Stimulated activated CD4-positive, alpha-beta T cell treated with anti-CD3 and anti-CD28 coated beads, Interleukin-1b, Interleukin-23, amount 100 ng/mL, for 24 hours (primary cell): ENCODE measurements at places on chromosomes 6 and 20.

DNA sequence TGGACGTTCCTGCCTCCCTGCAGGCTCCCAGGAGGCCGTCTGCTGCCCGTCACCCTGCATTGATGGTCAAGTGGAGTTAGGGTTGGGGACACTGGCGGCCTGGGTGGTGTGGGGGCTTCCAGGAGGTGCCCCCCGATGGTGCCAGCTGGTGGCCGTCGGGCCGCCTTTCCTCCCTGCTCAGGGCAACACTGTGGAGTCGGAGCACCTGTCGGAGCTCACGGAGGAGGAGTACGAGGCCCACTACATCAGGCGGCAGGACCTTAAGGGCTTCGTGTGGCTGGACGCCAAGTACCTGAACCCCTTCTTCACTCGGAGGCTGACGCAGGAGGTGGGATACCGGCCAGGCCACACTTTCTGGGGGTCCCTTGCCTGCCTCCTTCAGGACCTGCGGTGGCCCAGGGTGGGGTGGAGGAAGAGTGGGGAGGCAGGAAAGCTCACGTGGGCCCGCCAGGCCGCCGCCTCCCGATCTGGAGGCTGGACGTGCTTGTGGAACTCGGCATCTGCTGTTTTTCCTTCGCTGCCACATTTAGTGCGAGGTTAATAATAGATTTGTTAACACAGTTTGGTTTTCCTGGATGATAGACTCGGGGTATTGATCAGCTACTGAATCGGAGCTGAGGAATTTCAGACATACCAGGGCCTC is 28.6 kb downstream of the SPATA2 start:
- DNase-seq, result no peak

DNA sequence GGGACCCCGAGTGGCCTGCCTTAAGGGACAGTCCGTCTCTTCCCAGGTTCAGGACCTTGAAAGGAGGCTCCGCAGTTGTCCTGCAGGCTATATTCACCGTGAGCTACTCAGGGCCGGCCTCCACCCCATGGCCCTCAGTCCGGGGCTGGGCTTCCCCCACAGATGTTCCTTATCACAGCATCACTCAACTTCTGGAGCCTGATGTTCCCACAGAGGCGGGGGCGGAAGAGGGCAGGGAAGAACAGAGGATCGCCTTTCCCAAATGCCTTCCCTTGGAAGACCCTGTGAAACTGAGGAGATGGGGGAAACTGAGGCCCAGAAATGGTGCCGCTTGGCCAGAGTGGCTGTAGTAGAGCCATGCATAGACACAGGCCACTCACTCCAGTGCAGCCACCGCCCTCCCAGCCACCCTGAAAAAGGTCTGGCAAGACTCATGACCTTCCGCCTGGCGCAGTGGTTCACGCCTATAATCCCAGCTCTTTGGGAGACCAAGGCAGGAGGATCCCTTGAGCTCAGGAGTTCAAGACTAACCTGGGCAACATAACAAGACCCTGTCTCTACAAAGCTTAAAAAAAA is 4.3 kb upstream of the COX4I2 start:
- DNase-seq, result no peak

DNA sequence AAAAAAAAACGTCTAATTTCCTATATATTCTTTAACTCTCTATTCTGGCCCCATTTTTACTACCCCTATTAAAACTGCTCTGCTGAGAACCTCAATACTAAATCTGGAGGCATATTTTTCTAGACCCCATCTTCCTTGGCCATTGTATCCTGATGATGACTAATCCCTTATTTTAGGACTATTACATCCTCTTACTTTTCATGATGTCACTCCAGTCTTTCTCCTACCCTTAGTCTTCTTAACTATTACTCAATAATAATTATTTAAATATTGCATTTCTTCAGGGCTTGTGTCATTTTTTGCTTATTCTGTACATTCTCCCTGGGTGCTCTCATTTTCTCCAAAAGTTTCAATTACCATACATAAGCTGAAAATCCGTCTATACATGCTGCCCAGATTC is 6.4 kb downstream of the FBXO30 start:
- no peak for DNase-seq

- no peak for DNase-seq
Observed at GRCh38 chr6:36677753-36678487, 594 bp upstream of the CDKN1A start.

DNA sequence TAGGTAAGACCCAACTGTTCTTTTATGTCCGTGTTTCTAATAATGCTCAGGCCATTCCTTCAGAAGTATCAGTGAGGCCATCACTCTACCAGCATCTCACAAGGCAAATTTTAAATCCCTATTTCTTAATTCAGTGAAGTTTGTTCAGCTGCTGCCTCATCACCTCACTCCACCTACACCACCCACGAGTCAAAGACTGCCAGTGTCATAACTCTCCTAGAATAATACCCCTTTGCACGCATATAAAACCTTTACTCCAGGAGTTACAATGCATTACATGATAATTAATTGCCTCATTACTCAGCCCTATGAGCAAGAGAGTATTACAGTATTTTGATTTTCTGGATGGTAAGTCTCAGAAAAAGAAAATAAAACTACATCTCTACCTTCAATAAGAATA is 793.6 kb downstream of the TFAP2A start:
- DNase-seq, result no peak

- no peak for DNase-seq
Observed at GRCh38 chr6:428047-428603, 36.6 kb downstream of the IRF4 start.

DNA sequence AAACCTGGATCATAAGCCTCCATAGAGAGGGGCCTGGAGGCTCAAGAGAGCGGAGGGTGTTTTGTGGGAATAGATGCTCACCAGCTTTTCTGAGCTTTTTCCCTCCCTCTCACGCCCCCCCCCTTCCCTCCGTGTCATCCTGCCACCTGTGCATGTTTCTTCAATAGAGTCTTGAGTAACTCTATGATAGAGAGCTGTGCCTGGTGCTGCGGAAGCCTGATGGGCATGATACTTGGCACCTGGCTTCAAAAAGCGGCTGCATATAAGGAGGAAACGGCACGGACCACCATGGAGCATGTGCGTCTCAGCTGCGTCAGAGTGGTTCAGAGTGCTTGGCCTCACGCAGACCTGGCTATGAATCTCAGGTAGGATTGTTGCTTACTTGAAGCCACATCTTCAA is 198.9 kb downstream of the CDH4 start:
- DNase-seq, result no peak

GRCh38 chr6:15501826-15502445 is 160.9 kb downstream of the DTNBP1 start:
- DNase-seq, result no peak

DNA sequence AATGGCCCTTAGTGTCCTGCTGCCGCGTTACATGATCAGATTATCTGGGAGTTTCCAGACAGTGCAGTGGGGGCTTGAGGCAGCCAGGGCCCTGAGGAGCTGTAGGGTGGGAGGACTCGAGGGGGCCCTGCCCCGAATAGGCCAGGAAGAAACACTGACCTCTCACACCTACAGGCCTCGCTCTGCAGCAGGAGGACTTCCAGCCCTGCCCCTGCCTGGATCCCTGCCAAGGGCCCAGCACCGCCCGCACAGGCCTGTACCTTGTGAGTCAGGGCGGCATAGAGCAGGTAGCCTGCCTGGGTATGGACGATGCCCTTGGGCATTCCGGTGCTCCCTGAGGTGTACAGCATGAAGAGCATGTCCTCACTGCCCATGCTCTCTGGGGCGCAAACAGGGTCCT is 30.1 kb upstream of the APMAP start:
- no peak for DNase-seq

- DNase-seq, result no peak
Observed at GRCh38 chr6:13725570-13725969, 13.9 kb upstream of the RANBP9 start.

GRCh38 chr6:130116273-130116672 is 97.9 kb downstream of the L3MBTL3 start:
- no peak for DNase-seq

DNA sequence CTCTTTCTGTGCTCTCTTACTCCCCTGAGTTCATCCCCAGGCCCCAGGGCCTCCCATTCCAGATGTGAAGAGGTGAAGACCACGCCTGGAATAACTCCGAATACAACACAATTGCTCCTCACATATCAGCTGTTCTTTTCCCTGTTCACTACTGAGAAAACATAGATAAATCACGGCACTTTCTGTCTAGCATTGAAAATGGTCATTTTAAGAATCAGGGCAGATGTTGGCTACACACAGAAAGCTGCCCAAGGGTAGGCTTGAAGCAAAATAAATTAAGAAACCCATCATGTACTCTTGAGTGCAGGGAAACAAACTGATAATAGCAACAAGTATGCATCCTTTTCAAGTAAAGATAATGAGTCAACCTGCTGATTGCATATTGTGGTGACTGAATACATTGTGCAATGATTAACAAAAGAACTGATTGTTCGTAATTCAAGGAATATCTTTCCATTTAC is 382.5 kb downstream of the PRKN start:
- no peak for DNase-seq

- DNase-seq, result no peak
Observed at GRCh38 chr6:92109956-92110355, 1309.4 kb downstream of the EPHA7 start.

- DNase-seq, result no peak
Observed at GRCh38 chr6:121393731-121394505, 41.5 kb upstream of the GJA1 start.

DNA sequence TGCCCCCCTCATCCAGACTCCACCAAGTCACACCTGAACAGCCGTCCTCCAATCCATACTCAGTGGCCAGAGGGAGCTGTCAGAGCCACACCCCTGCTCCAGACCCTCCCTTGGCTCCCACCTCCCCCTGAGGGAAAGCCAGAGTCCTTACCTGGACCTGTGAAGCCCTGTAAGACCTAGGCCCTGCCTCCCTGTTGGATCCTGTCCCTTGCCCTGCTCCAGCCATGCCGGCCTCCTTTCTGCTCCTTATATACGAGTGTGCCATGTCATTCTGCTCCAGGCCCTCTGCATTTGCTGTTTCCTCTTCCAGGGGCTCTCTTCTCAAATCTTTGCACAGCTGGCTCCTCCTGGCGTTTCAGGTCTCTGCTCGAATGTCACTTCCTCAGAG is 100.3 kb upstream of the MYL9 start:
- DNase-seq, result no peak

DNA sequence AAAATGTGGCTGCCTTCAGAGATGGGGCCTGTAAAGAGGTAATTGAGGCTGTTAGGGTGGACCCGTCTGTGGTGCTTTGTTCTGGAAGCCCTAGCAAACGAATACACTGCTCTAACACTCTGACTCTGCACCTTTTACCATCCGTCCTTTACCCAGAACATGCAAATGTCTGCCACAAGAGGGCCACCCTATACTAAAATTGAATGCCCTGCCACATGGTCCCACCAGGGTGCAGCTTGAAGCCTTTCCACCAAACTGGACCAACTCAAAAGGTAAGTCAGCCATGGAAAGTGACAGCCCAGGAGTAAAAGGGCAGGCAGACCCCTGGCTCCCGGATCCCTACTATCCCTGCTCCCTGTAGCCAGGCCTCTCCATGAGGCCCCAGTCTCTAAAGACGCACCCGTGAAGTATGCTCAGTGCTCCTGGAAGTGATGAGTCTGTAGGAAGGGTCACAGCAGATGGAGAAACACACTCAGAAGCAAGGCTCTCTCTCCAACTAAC is 5.8 kb upstream of the BFSP1 start:
- peak; percentile 33 for DNase-seq

GRCh38 chr6:80528115-80528514 is 421.6 kb downstream of the BCKDHB start:
- DNase-seq, result no peak

DNA sequence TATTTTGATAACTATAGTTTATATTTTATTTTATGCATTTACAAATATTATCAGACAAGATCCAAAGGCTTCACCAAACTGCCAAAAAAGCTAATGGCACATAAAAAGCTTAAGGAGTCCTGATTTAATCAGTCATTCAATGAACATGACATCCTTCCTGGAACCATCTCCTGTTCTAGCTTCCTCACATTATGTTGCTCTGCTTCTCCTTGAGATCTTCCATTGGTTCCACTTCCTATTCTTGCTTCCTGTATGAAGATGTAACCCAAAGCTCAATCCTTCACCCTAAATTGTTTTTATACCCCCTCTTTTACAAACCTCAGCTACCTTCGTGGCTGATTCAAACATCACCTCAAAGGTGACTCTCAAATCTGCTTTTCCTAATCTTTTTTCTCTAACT is 4.5 kb upstream of the BRD2 start:
- DNase-seq, result no peak

GRCh38 chr6:30683980-30684338 is 2.5 kb downstream of the PPP1R18 start:
- DNase-seq, result no peak

- DNase-seq, result no peak
Observed at GRCh38 chr6:117267766-117268534, 2.6 kb downstream of the VGLL2 start.

DNA sequence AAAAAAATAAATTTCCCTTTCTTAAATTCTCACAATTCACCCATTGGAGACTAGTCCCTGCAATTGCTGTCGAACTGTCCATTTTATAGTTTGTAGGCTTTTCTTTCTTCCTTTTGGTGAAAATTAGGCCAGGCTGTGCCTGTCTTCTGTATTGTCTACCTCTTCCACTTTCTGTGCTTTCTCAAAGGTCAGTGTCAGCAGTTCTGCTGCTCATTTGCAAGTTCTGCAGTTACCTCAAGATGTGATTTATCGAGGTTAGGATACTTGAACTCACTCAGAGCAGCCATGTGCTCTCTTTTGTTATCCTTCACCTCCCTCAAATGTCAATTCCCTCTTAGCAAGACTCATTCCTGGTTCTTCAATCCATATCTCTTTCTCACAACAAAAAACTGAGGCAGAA is 179.1 kb downstream of the SLC35F1 start:
- DNase-seq, result no peak

DNA sequence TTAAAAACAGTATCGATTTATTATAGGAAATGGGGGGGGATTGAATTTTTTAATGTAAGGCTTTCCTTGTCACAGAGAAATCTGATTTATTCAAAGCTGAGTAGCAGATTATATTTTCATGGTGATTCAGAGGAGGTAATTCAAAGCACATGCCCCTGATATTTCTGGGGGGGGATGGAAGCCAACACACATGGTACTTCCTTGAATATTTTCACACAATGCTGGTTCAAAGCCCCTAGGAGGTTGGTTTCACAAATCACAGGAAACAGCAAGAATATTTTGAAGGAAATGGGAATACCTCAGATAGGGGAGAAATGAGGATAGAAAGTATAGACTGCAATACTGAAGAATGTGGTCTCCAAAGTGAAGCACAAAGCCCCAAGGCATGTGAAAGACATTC is 98.8 kb downstream of the RTN4IP1 start:
- DNase-seq, result no peak

- DNase-seq, result no peak
Observed at GRCh38 chr20:4985658-4986057, 15.7 kb downstream of the SLC23A2 start.

DNA sequence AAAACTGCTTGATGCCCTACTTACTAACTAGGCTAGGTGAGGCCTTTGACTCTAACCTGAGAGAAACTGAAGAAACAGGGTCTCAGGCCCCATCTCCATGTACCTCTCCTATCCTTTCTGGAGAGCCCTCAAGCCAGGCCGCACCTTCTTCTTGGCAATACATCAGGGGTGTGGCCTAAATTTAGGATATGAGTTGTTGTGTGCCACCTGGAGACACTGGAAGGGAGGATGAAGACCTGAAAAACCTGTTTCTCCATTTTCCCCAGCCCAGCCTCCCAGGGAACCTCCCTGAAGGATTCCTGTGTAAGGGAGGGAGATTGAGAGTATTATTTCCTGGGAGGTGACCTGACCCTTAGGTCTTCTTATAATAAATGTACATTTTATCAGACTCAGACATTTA is 3.1 kb downstream of the LY6G6D start:
- DNase-seq, result no peak
